ENCODE measurements at places on chromosomes 5 and 9.

GRCh38 chr5:176692326-176692725 lies 45.0 kb downstream of the TSPAN17 start:
- DNase-seq = no peak

- DNase-seq = no peak
Measured at GRCh38 chr9:125460346-125460745, 198.7 kb downstream of the GAPVD1 start.

- DNase-seq = no peak
Measured at GRCh38 chr9:87338088-87338989, 159.3 kb upstream of the DAPK1 start.

- no peak for DNase-seq
Measured at GRCh38 chr9:100186356-100186755, 87.3 kb downstream of the INVS start.

DNA sequence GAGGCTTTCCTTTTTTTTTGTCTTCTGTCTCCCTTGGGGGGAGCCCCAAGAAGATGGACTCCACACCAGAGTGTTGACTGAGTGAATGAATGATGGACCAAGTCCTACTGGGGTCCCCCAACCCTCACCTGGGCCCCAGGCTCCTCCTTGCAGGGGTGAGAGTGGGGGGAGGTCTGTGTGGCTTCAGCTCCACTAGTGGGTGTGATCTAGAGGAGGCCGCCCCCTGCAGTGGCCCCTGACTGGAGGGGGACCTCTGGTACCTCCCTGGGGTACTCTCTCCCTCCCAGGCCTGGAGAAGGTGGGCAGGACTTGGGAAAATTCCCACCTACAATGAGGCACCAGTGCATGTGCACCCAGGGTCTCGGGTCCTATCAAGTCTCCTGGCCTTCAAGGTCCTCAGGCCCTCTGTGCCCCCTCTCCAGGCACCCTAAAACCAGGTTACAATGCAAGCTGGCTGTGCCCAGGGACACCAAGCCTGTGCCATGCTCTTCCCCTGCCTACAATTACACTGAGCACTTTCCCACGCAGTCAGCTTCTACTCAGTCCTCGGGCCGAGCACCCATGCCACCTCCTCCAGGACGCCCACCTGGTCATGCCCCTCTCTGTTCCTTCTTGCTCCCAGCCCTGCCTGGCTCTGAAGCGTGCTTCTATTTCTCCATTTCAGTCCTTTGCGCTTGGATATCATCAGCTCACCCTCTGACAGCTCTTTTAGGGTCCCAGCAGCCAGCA lies 117.2 kb upstream of the PHYKPL start:
- no peak for DNase-seq

DNA sequence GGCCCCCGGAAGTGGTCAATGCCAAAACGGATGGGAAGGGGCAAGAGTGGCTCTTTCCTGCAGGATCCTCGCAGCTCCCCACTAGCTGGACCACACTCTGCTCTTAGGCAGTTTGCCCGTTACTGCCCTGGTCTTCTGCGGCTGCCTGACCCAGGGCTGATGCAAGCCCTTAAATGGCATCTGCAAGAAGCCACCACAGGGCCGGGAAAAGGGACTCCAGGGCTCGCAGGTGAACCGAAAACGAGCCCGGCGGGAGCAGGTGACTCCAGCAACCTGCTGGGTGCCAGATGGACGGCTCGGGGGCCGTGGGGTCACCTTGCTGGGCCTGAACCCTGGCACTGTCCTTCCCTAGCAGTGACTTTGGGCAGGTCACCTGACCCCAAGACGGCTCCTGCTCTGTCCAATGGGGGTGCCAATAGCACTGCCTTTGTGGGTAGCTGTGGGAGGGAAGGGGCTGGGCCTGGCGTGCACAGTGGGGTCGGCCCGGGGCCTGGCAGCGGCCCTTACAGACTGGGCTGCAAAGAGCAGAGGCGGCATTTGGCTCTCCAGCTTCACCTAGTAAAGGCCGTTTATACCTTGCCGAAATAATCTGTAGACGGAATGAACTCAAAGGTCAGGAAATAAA lies 1.3 kb downstream of the TMEM250 start:
- no peak for DNase-seq

- DNase-seq = no peak
Measured at GRCh38 chr5:129110742-129111141, 16.2 kb downstream of the ISOC1 start.

GRCh38 chr5:34869256-34869655 lies 30.3 kb downstream of the TTC23L start:
- peak; percentile 82 for DNase-seq
